Naive thymus-derived CD8-positive, alpha-beta T cell (primary cell): ENCODE measurements at places on chromosomes 13 and 19. TPM values are rescaled to one million over a fixed set of nuclear protein-coding genes. Genes with fewer than 3 reads are reported as not detected.

Gene FGF22
- 2.4 TPM for total RNA-seq

Gene DNAJC15
- total RNA-seq, result 9.5 TPM

Gene RFXAP
- total RNA-seq, result 14.4 TPM

Gene CNFN
- not detected for total RNA-seq

Gene ZNF66
- 15.6 TPM for total RNA-seq

DNA sequence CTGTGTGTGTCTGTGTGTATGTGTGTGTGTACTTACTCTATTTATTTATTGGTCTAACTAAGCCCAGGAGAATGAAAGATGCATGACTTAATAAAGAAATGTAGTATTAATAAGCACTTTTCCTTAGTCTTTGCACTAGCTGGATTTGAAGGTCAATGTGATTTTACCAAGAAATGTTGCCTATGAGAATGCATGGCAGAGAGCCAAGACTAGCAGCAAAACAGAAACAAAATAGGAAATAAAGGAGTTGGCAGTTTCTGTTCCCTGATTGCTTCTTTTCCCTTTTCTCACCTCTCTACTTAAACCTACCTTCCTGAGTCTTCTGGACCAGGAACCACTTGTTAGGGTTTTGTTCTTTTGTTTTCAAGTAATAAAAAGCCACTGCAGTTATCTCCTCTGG is 286.1 kb downstream of the KCTD12 start:
- H3K4me1 ChIP-seq, result no peaks in the 10 kb centered on the region
- H3K27ac ChIP-seq, result no peak overlapping the region
- no peaks in the 10 kb centered on the region for H3K36me3 ChIP-seq

DNA sequence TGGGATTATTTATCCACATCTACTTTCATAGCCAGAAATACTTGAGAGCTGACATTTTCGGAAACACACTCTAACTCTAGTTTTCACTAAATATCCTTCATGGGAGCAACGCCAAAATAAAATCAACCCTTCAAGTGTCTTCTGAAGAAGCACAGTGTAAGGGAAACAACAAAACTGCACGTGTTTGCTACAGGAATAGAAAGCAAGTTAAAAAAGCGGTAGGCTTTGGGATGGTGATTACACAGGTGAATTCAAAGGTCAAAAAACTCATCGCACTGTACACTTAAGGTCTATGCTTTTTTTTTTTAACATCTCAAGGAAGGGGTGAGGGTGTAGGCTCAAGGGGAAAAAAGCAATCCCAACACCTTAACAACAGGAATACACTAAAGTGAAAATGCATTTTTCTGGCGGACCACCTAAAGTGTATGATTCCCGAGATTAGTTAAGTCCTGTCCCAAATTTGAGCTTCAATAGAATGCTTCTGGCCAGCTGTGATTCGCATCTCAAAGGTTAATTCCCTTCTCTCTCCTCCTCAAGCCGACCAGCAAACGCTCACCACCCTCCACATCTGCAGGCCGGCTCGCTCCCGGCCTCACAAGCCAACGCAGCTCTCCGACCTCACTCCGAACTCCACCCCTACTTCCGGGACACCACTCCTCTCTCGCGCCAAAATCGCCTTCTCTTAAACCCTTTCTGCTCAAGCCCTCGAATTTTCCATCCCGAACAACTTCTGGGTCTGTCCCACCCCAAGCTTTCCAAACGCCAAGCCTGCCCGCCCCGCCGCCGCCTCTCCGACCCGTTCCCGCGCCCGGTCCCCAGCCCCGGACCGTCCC is 1.1 kb downstream of the ARGLU1 start:
- H3K27ac ChIP-seq, result peak overlapping the region; percentile 90
- no peak for DNase-seq
- H3K36me3 ChIP-seq, result no peaks in the 10 kb centered on the region
- H3K4me1 ChIP-seq, result peaks cover 64% of the 10 kb centered on the region
- H3K4me3 ChIP-seq, result peak overlapping the region; percentile 96

DNA sequence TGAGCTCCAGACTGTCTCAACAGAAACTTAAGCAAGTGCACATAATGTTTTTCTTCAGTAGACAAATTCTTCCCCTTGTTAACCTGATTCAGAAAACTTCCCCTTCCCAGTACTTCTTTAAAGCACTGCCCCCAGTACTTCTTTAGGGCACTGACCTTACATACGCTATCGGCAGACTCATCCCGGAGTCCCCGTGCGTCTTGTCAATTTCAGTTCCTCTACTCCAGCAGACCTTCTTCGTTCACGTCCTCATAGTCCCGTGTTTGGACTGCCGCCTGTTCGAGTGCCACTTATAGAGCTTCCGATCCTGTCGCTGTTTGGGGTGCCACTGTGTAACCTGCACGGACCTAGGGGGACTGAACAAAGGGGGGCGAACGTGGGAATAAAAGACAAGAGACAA is 29.0 kb downstream of the ZNF627 start:
- peaks cover 12% of the 10 kb centered on the region for H3K4me1 ChIP-seq
- H3K27me3 ChIP-seq, result peaks cover 7% of the 10 kb centered on the region
- no peak overlapping the region for H3K4me3 ChIP-seq
- DNase-seq, result no peak
- H3K36me3 ChIP-seq, result peaks cover 5% of the 10 kb centered on the region

GRCh38 chr13:75372517-75372916 is 109.5 kb downstream of the TBC1D4 start:
- H3K4me1 ChIP-seq, result no peaks in the 10 kb centered on the region
- no peaks in the 10 kb centered on the region for H3K36me3 ChIP-seq
- H3K4me3 ChIP-seq, result no peak overlapping the region
- peaks cover 3% of the 10 kb centered on the region for H3K27me3 ChIP-seq
- peak; percentile 57 for DNase-seq

DNA sequence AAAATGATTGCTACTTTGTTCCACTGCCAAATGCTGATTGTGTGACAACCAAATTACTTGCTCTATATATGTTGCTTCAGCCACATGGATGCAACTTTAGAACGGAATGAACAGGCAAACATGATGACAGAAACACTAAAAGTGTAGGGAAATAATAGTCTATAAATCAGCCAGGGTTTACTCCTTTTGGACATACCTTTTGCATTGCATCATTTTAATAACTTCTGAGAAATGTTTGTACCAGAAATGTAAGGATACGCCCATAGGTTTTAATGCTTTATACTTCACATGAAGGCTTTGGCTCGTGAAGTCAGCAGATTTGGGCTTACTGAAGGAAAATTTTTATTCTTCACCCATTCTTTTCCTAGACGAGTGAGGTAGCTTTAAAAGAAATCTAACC is 141.0 kb downstream of the POSTN start:
- H3K27me3 ChIP-seq, result no peaks in the 10 kb centered on the region
- no peak for DNase-seq
- no peak overlapping the region for H3K4me3 ChIP-seq
- H3K27ac ChIP-seq, result no peak overlapping the region

GRCh38 chr19:44645407-44646048 is 1.8 kb downstream of the PVR start:
- H3K27ac ChIP-seq, result no peak overlapping the region
- DNase-seq, result no peak
- H3K27me3 ChIP-seq, result peaks cover 3% of the 10 kb centered on the region
- no peaks in the 10 kb centered on the region for H3K4me1 ChIP-seq
- H3K4me3 ChIP-seq, result no peak overlapping the region
- no peaks in the 10 kb centered on the region for H3K36me3 ChIP-seq

- H3K27me3 ChIP-seq, result peaks cover 19% of the 10 kb centered on the region
- DNase-seq, result no peak
- no peaks in the 10 kb centered on the region for H3K36me3 ChIP-seq
- H3K4me3 ChIP-seq, result no peak overlapping the region
- no peak overlapping the region for H3K27ac ChIP-seq
Measured at GRCh38 chr19:45947926-45948325, 25.7 kb downstream of the NOVA2 start.

DNA sequence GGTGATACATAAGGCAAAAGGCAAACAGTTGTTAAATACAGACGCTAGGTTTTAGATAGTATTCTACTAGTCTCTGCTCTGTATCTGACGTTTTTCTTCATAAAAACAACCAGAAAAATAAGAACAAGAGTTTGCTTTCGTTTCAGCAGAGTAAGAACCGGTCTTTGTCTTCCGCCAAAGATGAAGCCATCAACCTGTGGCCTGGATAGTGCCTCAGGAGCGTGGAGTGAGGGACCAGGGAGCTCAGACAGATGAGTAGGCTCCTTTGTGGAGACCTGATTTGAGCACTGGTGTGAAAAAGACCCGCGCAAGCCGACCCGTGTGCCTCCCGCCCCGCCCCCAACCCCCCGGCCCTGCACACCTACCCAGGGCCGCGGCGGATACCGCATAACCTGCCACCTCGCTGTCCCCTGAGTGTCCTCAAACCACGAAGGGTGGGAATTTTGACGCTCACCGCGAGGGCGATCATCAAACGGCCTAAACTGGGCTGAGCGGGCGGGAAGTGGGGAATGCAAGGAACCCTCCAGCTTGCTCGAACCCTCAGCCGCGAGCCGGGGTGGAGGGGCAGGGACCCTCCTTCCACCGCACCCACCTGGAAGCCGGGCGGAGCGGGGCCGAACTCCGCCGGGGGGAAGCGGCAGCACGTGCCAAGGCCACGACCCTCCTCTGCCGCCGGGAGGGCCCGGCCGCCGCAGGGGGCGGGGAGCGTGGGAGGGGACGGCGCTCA is 866 bp upstream of the LMO7 start:
- DNase-seq, result no peak
- H3K4me1 ChIP-seq, result peaks cover 18% of the 10 kb centered on the region
- H3K27ac ChIP-seq, result peak overlapping the region; percentile 74
- no peaks in the 10 kb centered on the region for H3K27me3 ChIP-seq
- peaks cover under 1% of the 10 kb centered on the region for H3K36me3 ChIP-seq
